Tibial artery (tissue), 4 donors: ENCODE measurements at places on chromosomes 2 and 18.

DNA sequence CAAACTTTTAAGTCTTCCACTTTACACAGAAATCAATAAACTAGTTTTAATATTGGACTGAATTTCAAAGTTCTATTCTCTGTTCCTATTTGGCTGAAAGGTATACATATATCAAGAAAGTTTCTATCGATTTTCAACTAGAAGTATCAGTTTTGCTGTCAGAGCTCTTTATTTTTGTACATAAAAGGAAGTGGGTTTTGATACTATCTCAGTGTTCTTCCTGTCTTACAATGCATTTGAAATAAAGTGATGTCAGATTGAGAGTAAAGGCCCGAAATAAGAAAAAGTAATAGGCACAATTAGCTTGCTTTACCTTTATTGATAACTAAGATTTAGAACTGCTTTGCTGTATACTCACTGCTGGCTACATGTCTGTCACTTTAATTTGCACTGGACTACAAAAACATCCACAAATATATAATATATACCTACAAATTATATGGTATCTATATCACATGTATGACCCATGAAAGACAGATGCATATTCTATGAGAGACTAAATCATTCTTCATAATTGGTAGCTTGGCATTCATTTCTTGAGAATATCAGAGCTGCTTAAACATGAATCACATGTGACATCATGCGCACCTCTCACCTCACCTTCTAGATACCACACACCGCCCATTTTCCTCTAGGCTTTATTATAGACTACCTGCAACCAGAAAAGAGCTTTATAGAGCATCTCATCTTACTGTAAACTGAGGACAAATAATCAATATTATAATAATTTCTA is 83.6 kb downstream of the ASXL2 start:
- peaks cover 17% of the 10 kb centered on the region for H3K36me3 ChIP-seq
- no peaks in the 10 kb centered on the region for H3K4me1 ChIP-seq

DNA sequence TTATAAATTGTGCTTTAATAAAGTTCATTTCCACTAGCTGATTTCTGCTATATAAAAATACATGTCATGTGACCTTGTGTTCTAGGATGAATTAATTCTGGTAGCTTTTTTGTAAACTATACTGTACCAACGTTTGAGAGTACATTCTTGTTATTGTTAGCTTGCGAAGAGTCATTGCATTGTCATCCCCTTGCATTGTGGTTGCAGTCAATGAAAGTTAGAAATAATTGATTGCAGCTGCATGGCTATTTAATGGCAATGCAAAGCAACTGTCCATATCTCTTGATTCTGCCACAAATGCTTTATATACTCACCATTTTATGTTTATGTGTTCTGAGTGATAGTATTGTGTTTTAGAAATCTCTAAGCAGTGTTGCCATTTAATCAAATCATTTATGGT is 91.6 kb downstream of the ZNF407 start:
- no peak overlapping the region for H3K27ac ChIP-seq
- H3K27me3 ChIP-seq: no peaks in the 10 kb centered on the region
- DNase-seq: no peak
- H3K36me3 ChIP-seq: peaks cover 6% of the 10 kb centered on the region
- no peak overlapping the region for H3K4me3 ChIP-seq

DNA sequence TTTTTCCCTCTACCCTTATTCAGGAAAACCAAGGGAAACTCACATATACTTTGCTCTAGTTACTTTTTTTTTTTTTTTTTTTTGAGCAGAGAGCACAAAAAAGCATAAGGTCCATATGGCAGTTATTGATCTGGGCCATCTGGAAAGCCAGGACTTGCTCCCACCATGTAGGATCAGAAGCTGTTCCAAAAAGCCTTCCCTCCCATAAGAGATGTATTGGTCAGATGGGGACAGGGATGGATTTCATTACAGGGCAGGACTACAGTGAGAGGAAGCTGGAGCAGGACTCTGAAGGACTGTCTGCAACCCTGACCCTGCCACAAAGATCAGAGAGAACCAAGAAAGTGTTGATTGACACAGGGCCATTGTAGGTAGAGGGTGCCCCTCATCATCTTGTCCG is 57.3 kb downstream of the NRP2 start:
- no peak overlapping the region for H3K4me3 ChIP-seq
- no peak for DNase-seq
- peaks cover 31% of the 10 kb centered on the region for H3K36me3 ChIP-seq

DNA sequence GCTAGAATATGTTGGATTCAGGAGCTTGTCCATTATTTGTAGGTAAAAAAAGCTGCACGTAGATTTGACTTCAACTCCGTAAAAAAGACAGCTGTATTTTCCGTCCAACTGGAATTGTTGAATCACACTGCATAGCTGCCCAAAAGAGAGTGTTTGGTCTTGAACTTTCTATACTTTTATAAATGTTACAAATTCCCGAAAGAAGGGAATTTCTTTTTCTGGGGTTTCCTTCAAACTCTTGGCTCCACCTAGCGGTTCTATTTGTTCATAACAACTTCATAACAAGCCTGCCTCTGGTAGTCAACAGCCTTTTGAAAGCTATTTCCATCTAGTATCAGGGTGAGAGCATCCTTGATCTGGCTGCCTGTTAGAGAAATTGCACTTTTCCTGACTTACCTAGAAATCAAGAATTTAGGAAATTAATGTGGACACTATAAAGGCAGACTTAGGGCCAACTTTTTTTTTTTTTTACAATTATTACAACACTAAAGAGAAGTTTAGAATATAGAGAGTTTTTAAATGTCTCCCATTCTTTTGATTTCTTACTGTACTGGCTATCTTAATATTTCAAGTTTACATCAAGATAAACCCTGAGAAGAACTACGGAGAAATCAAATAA is 48.1 kb downstream of the TMEM185B start:
- H3K4me3 ChIP-seq: no peak overlapping the region
- H3K27ac ChIP-seq: peak overlapping the region; percentile 38
- no peaks in the 10 kb centered on the region for H3K36me3 ChIP-seq
- no peaks in the 10 kb centered on the region for H3K27me3 ChIP-seq
- DNase-seq: no peak

DNA sequence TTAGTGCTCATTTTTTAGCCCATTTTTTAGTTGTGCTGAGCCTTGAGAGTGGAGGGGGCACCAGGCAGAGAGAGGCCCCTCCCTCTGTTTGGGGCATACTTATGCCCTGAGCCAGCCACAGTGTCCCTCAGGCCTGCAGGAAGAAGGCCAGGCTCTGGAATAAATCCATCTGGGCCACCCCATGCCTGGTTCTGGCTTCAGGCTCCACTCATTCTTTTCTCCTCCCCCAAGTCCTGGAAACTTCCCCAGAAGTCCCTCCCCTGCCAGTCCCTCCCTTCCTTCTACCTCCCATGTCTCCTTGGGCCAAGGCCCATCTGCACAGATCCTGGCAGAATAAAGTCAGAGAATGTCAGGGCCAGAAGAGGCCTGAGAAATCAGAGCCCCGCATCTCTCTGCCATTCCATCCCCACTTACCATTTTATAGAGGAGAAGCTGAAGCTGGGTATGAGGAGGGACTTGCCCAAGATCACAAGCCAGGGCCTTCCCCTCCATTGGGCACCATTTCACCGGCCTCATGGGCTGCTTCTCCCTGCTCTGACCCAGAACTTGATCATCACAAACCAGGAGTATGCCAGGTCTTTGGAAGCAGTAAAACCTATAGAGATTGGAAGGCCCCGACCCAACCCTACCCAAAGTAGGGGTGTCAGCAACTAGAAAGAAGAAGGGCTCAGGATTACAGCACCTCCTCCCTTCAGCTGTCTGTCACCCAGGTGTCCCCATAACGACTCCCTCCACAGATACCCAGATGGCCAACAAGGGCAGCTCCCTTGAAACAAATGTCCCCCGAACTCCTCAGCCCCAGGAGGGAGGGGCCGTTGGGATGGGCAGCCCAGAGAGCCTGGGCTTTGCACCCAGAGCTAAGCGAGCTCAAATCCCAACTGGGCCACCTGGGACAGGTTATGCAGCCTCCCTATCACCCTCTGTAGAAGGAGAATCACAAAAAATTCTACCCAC is 108.4 kb downstream of the POLR1A start:
- DNase-seq: peak; percentile 60
- H3K36me3 ChIP-seq: no peaks in the 10 kb centered on the region

GRCh38 chr2:64114063-64114911 is 29.9 kb downstream of the PELI1 start:
- H3K4me3 ChIP-seq: no peak overlapping the region
- H3K27ac ChIP-seq: no peak overlapping the region
- DNase-seq: no peak
- no peaks in the 10 kb centered on the region for H3K36me3 ChIP-seq
- H3K27me3 ChIP-seq: no peaks in the 10 kb centered on the region
- no peaks in the 10 kb centered on the region for H3K4me1 ChIP-seq

GRCh38 chr2:118120401-118120780 is 32.1 kb downstream of the INSIG2 start:
- no peak for DNase-seq
- H3K27me3 ChIP-seq: no peaks in the 10 kb centered on the region
- no peak overlapping the region for H3K27ac ChIP-seq
- H3K36me3 ChIP-seq: no peaks in the 10 kb centered on the region
- no peaks in the 10 kb centered on the region for H3K4me1 ChIP-seq
- no peak overlapping the region for H3K4me3 ChIP-seq
